ENCODE measurements at places on chromosomes 3 and 15.

DNA sequence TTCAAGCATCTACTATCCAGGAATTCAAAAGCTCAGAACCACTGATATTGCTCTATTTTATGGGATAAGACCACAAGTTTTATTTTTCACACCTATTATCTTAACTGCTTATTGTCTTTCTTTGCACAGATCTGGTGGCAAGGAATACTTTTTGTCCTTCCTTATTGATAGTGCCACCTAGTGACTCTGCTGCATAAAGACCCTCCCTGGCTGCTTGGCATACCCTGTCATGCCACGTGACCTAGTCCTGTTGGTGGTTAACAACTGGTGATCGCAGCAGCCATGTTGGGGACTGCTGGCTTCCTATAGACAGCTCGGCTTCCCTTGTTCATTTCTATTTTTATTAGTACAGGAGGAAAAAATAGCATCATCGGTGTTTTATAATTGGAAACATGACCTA lies 236.3 kb downstream of the MEX3B start:
- no peak for DNase-seq

DNA sequence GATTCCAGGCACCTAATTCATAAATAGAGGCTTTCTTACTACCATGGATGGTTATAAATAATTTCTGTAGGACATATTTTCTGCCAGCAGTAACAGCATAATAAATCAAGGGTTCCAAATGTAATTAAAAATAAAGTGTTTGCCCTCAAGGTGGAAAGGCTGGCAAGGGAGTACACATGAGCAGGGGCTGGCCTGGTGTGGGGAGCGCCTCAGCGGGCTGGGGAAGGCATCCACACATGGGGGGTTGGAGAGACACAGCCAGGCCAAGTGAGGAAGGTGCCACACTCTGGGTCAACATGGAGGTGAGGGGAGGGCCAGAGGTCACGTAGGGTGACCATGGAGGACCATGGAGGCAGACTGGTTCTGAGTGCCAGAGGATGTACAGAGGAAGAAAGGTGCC lies 65.8 kb upstream of the OCA2 start:
- DNase-seq: no peak

GRCh38 chr15:85828874-85829273 lies 34.1 kb upstream of the KLHL25 start:
- no peak for DNase-seq

- no peak for DNase-seq
These were observed 51.1 kb downstream of the MAP2K5 start for GRCh38 chr15:67593562-67593961.

- DNase-seq: no peak
These were observed 36.9 kb upstream of the FSIP1 start for GRCh38 chr15:39819533-39819932.

DNA sequence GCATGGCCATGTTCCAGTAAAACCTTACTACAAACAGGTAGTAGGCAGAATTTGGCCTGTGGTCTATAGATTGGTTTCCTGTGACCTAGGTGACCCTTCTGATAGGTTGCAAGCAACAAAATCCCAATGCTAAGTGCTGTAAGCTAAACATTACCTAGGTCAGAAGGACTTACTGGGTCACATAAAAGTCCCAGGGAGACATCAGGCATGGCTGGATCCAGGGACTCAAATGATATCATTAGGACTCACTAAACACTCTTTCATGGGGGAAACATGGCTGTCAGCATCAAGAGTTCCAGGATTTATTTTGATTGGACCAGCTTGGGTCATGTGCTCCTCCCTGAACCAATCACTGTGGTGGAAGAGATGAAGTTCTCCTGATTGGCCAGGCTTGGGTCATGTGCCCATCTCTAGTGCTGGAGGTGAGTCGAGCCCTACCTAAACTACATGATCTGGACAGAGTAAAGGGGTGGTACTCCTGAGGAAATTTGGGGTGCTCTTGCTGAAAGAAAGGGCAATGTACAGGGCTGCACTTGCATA lies 16.8 kb upstream of the SLC6A1 start:
- no peak for DNase-seq
